ENCODE measurements at places on chromosomes 3 and 15.
A peak's percentile ranks its signal among the peaks of the same experiment; 100 is the strongest.

DNA sequence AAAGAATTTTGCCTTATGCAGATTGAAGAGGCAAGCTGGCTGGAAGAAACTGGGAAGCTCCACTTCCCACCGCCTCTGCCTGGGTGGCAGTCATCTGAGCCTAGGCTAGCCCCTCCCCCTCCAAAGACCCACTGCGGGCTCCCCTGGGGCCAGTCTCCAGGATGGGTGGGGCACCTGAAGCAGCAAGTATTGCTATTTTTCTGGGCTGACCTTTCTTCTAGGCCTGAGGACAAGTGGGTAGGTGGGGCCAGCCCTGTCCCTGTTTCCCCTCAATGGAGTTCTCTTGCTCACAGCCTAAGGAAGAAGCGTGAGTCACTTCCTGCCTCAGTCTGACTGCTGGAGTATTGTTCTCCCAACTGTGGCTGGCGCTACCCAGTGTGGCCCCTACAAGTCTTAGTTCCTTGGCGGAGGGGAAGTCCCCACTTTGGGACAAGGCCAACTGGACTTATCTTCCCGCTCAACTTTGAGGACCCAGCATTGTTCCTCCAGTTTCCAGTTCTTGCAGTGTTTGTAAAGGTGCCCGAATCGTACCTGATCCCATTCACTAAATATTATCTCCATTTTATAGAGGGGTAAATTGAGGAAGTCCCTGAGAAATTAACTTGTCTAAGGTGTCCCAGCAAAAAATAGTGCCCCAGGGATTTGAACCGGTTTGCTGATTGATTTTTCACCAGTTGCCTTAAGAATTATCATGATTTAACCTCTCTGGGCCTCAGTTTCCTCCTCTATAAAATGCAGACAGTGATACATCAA lies 1.4 kb downstream of the FURIN start:
- peak; percentile 85 for DNase-seq

GRCh38 chr3:72191209-72191960 lies 406.4 kb upstream of the PROK2 start:
- peak; percentile 41 for DNase-seq

DNA sequence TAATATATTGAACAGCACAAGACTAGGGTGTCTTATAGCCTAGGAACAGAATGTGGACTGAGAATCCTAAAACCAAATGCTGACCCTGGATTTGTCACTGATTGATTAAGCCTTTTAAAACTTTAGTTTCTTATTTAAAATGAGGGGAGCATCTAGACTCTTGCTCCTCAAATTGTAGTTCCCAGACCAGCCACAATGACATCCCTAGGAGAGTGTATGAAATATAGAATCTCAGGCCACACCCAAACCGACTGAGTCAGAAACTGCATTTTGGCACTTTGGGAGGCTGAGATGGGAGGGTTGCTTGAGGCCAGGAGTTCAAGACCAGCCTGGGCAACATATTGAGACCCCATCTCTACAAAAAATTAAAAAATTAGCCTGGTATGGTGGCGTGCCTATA lies 287.8 kb upstream of the UMPS start:
- no peak for DNase-seq

- no peak for DNase-seq
These were observed 783.1 kb downstream of the GBE1 start for GRCh38 chr3:80978216-80978969.

DNA sequence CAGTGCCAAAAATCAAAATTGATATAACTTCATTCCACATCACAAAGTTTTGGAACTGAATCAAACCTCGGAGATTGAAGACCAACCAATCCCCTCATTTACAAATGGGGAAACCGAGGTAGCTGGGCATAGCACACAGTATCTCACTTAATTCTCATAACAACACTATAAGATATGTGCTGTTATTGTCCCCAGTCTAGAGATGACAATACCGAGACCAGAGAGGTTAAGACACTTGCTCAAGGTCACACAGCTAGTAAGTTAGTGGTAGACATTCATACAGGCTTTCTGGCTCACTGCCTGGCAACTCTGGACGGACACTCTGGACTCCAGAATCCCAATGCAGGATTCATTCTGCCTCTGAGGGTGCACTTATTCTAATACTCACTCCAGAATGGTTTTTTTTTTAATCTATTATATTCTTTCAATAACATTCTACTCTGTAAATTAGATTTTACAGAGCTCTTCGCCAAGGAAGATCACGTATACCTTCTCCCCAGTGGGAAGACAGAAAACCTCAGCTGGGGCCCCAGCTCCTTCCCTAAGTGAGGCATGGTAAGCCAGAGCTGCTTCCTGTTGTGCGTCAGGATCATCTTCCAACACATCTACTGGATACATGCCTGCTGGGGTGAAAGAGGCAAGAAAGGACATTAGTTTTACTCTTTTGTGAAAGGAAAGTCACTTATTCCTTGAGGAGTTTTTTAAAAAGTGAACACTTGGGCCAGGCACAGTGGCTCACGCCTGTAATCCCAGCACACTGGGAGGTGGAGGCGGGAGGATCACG lies 128.4 kb upstream of the IGF1R start:
- DNase-seq: no peak

DNA sequence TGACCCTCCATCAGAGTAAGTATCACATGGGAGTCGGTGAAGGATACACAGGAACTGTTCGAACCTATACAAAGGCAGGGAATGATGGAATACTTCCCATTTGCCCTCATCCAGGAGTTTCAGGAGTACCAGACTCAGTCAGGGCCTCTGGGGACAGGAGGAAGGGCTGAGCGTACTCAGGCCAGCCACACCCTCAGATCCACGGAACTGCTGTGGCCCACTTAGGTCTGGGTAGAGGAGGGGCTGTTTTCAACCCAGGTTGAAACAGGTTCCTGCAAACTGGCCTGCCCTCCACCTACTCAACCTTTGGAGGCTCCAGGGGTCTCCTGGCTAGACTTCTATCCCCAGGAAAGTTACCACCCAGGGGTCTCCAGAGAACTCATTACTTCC lies 6.7 kb upstream of the IGDCC3 start:
- DNase-seq: no peak

DNA sequence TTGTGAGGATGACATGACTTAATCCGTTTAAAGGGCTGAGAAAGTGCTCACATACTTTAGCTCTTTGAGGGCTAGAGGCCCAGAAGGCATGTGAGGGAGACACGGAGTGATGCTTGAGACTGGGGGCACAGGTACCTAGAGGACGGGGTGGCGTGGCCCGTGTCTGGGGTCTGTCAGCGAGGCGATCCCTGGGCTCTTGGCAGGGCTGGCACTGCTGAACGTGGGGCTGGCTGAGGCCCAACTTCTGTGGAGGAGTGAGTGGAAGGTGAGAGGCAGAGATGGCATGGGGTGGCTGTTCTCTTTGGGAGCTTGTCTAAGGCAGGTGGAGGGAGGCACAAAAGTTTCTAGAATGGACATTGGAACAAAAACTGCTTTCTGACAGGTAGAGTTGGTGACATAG lies 9.5 kb downstream of the SEMA4B start:
- no peak for DNase-seq

DNA sequence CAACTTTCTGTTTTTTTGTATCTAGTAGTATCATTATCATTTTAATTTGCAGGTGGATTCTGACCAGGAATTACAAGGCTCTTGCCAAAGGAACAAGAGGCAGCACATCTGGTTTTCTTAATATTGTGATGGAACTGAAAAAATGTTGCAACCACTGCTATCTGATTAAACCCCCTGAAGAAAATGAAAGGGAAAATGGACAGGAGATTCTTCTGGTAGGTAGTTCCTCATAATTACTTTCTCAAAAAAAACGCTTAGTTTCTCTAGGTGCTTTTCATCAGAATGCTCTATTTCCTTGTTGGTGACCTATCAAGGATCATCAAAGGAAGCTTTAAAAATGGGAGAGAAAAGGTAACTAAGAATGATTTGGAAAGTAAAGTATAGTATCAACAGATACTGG lies 71.6 kb downstream of the CHD2 start:
- DNase-seq: peak; percentile 45

DNA sequence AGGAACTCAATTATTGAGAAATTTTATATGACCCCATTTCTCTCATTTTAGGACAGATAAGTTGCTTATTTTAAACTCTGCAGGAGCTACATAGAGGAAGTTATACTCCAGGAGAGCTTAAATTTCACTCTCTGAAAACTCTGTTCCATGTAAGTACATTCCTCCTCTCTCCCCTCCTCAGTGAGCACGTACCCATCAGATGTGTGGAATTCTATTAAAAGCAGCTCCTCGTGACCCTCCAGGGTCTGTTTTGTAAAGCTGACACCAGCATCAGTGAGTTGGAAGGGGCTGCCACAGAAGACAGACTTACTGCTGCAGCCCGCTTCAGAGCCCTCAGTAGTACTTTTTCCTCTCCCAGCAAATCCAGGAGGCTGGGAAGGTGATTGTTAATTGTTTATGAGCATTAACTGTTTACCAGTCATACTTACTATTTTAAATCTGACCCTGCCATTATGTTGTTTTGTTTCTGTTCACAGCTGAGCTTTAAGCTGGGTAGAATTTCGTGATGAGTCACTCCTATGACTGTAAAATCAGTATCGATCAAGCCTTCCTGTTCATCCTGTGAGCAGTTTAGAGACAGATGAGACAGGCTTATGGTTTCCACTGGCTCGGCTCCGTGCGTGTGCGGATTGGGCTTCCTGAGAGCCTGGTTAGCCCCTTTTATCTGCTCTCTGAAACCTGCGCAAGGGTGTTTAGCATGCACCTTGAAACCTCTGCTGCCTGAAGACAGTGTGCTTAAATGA lies 20.4 kb downstream of the IGF1R start:
- DNase-seq: peak; percentile 60

DNA sequence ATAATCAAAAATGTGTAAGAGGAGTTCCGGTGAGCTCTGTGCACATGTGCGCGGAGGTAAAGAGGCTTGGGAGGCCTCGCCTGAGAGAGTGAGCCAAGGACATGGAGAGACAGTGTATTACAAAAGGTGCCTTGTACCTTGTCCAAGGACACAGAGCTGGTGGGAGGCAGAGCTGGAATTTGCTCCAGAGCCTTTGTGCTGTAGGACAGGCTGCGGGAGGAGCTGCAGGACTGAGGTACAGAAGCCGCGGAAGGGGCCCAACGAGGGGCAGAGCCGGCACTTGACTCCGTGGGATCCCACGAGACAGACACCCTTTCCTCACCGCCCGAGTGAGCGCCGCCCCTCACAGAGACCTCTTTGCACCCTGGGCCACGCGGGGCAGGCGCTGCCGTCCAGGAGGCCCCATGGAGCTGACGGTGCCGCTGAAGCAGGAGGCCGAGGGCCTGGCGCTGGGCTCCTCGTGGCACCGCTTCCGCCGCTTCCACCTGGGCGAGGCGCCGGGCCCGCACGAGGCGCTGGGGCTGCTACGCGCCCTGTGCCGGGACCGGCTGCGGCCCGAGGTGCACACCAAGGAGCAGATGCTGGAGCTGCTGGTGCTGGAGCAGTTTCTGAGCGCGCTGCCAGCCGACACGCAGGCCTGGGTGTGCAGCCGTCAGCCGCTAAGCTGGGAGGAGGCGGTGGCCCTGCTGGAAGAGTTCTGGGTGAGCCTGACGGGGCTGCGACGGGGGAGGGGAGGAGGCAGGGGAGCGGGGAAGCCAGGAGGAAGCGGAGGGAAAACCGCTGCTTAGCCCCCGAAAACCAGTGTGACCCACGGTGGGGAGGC lies 68.7 kb downstream of the SLTM start:
- DNase-seq: no peak

GRCh38 chr15:41603941-41604911 lies 45.2 kb downstream of the TYRO3 start:
- DNase-seq: peak; percentile 84

Measured in adipocyte (in vitro differentiated cells).